ENCODE measurements at places on chromosomes 1 and 21.

GRCh38 chr1:4594286-4594991 is 60.0 kb upstream of the AJAP1 start:
- DNase-seq, result no peak

DNA sequence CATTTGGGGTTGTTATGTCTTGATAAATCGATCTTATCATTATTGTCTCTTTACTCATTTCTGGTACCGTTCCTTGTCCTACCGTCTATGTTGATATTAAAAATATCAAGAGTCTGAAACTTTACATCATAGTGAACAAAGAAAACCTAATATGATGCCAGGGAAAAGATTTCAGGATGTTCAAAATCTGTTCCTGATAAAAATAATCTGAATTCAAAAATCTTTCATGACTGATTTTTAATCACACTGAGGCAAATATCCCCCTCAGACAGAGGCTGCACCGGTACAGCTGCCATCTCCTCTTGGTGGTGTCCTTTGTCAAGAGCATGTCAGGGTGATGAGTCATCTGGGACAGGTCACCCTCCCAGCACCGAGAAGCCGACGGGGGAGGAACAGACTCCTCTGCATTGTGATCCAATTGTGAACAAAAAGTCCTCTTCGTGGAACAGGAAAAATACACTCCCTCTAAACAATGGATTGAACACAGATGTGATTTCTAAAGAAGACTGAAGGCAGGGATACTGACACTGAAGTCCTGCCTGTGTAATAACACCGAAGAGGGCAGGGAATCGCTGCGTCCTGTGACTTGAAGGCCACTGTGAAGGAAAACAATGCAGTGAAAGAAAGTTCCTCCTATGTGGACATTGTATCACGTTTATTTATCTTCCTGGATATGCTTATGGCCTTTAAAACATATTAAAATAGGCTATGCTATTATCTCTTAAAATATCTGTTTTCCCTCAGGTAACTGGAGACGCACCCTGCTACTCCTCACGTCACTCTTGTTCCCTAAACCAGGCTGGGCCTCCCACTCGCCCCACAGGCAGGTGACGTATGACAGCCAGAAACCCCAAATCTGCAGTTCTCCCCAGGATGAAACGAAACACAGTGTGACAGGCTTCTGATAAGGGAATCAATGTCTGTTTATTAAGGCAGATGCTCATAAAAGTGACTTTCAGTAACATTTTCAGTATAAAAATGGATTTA is 4.3 kb upstream of the SPATC1L start:
- no peak for DNase-seq

DNA sequence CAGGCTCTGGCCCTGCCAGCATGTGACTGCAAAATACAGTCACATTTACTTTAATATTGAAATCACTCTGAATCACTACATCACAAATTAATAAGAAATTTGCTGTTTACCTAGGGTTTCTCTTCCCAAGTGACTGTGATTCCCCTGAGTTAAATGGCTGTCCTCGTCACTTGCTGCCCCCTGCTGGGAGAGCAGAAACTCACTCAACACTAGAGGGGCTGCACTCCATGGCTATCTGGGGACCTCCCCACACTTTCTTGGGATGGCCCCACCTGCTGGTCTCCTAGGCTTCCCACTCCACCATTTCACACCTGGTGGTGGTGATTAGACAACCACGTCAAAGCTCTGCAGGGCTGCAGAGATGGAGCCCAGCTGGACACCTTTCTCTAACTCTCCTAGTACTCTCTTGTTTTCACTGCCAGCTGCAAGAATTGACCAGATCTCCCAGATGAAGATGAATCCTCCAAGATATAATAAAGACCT is 63.4 kb downstream of the CD2 start:
- DNase-seq, result peak; percentile 37

GRCh38 chr1:229570891-229571516 is 12.5 kb upstream of the ABCB10 start:
- DNase-seq, result no peak

DNA sequence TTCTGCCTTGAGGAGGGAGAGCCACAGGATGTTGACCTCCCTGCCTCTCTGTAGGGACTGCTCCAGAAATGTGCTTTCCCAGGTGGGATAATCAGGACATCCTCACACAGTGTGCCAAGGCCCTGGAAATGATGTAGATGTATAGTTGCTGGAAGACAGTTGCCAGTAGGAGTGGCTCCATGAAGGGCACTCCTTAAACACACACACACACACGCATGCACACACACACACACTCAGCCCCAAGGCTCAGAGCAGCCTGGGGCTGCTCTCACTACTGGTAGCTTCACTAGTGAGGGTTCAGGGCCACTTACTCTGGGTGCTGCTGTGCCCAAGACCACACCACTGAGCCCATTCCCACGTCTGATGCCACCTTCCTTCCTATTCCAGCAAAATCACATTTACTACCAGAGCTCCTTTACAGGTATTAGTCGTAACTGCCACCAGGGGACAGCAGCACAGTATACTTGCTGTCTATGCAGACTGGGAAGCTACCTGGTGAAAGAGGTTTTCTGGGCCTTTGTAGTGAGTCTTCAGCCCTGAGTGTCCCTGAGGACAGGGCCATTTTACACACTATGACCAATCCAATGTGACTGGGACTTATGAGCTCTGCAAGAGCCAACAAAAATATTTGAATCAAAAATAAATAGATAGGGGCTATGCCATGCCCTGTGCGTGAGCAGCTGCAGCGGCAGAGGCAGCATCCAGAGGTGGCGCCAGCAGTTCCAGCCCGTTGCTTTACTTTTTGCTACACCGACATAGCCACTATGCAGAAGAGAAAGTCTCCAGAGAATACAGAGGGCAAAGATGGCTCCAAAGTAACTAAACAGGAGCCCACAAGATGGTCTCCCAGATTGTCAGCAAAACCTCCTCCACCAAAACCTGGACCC is 15.0 kb downstream of the CRNN start:
- no peak for DNase-seq
